ENCODE measurements at places on chromosomes 2 and 18. TPM values are rescaled to one million over a fixed set of nuclear protein-coding genes. Genes with fewer than 3 reads are reported as not detected.

Gene CMPK2
- polyA plus RNA-seq = 17.0 TPM

Gene GAD1
- not detected for polyA plus RNA-seq

DNA sequence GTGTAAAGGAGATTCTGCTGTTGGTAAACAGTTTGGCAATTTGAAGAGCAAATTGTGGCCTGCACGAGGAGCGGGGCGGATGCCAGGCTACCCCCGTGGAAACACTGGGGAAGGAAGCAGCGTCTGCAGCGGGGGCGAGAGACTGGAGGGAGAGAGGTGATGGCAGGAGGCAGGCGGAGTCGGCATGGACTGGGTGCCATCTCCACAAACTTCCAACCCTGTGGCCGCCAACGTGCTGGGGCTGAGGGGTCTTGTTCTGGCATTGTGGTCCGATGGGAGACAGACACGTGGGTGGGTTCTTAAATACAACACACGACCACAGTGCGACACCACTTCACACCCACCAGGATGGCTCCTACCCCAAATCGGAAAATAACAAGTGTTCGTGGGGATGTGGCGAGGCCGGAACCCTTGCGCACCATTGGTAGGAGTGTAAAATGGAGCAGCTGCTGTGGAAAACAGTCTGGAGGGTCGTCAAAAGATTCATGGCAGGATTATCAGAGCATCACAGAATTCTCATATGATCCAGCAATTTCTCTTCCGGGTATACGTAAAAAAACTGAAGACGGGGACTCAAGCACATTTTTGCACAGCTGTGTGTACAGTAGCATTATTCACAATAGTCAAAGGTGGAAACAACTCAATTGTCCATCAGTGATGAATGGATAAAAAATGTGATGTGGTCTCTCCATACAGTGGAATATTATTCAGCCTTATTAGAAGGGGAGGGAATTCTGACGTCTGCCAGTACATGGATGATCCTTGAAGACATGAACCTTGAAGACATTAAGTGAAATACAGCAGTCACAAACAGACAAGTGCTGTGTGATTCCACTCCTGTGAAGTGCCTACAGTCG lies 82.4 kb upstream of the HPCAL1 start:
- DNase-seq = no peak

Gene DTNA
- polyA plus RNA-seq = 0.59 TPM

DNA sequence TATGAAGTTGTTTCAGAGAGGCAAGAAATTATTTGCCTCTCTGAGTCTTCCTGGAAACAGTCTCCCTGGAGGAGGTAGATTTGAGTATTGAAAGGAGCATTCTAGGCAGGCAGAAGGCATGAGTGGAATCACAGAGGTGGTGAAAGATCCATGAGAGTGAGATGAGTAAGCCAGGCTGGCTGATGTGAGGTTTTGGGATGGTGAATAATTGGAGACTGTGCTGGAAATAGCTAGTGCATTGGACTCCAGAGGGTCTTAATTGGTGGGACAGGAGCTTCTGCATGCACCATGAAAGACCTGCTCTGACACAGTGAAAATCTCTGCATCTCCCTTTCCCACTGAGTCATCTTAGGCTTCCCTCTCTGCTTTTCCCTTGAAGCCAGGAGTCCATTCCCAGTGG lies 46.3 kb downstream of the CDC42EP3 start:
- DNase-seq = no peak

GRCh38 chr2:54371460-54372065 lies 84.6 kb upstream of the SPTBN1 start:
- DNase-seq = no peak

Gene DOCK10
- polyA plus RNA-seq = 16.5 TPM
